GM18507 (cell line): ENCODE measurements at places on chromosomes 13 and 19.

- DNase-seq: no peak
Observed at GRCh38 chr13:71924931-71925330, 57.9 kb upstream of the DACH1 start.

DNA sequence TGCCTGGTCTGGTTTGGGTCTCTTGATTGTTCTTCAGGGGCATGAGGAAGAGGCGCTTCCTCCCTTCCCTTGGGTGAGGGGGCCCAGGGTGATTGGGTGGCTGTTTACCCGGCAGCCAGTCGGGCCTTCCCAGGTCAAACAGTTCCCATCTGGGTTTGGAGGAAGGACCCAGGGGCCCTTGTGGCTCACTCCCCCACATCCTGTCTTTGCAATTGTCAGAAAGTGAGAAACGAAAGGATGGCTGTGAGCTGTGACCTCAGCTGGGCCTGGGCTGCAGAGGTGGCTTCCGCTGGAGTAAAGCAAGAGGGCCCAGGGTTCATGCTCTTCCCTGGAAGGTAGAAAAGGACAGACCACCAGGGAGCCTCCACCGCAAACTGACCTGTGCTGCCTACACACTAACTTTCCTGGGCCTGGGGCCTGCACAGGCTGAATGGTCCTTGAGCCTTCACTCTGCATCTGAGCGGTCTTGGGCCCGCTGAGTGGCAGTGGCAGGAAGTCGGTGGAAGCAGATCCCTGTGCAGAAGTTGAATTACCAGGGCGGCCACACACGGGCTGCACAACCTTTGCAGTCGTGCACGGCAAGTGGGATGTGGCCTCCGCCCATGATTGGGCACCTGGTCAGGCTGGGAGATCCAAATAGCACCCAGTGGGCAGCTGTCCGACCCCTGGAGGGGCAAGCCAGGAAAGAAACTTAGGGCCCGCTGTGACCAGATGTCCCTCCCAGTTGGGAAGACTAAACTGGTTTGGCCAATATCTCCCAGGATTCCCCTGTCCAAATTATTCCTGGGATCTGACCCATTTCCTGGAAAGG lies 5.3 kb upstream of the CD79A start:
- DNase-seq: peak; percentile 67

DNA sequence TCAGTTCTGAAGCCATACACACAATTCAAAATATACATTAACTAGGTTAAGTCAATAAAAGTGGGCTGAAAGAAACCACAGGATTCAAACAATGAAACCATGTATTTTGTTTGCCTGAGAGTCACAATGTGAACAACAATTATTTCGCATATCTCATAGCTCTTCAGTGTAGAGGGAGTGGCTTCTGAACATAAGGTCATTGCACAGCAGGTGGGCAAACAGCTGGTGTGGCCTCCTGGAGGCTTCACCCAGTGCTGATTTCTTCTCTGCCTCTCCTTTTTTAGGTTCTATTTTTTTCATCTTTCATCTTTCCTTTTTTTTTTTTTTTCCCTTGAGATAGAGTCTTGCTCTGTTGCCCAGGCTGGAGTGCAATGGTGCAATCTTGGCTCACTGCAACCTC lies 40.4 kb upstream of the ZNF254 start:
- DNase-seq: no peak

DNA sequence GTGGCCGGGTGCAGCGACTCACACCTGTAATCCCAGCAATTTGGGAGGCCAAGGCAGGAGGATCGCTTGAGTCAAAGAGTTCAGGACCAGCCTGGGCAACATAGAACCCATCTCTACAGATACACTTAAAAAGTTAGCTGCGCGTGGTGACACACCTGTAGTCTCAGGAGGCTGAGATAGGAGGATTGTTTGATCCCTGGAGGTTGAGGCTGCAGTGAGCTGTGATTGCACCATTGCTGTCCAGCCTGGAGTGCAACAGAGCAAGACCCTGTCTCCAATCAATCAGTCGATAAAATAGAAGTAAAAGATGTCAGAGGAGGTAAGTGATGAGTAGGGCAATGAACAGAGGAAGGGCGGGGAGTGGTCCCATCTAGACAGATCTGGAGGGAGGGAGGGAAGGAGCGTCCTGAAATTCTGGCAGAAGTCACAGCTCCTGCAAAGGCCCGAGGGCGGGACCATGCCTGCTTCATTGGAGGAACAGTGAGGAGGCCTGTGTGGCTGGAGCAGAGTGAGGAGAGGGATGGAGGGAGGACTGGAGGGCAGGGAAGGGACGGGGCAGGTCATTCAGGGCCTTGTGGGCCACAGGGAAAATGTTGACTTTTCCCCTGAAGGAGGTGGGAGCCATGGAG lies 9.7 kb downstream of the SMIM24 start:
- DNase-seq: no peak

DNA sequence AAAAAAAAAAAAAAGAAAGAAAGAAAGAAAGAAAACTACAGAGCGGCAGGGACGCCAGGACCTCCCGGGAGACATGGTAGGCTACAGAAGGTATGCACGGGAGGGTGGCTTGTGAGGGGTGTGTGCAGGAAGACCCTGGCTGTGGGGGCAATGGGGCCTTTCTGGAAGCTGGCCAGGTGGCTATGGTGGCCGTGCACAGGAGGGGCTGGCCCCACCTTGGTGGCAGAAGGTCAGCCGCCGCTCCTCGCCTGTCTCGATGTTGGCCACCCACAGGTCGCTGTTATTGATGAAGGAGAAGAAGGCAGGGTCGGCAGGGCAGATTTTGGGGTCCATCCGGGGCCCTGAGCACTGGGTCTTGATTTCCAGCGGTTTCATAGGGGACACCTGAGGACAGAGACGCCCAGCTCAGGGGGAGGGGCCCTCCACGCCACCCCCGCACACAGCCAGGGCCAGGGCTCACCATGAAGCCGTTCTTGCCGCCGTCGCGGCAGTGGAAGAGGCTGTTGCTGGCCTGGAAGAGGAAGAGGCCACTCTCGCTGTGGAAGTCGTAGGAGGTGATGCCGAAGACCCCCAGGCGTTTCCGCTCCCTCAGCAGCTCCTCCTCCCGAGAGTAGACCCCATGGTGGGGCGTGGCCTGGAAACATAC lies 19.8 kb downstream of the DPP9 start:
- DNase-seq: no peak
